Non-pigmented ciliary epithelial cell (primary cell): ENCODE measurements at places on chromosomes 4 and X.

- no peak for DNase-seq
These were observed 45.0 kb downstream of the APBB2 start for GRCh38 chr4:41169256-41169800.

DNA sequence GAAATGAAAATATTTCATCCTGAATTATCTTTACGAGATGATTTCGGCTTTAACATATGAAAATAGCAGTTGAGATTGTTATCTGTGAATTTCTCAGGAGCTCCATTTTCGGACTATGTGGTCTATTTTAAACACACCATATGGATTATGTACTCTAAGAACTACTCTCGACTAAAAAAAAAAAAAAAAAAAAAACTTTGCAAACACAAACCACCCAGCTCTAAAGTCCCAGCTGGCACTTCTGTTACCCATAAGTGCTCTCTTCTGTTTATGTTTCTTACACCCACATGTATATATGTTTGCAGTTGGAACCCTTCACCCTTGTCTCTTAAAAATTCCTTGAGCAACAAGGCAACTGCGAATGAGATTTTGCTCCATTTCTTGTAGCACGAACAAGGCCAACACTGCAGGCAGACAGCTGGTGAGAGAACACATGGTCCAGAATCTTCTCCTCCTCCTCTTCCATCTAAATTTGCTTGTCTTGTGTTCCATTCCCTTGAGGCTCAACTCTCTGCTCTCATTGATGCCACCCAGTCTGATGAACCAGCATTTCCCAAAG lies 172.7 kb upstream of the HCCS start:
- DNase-seq: no peak

DNA sequence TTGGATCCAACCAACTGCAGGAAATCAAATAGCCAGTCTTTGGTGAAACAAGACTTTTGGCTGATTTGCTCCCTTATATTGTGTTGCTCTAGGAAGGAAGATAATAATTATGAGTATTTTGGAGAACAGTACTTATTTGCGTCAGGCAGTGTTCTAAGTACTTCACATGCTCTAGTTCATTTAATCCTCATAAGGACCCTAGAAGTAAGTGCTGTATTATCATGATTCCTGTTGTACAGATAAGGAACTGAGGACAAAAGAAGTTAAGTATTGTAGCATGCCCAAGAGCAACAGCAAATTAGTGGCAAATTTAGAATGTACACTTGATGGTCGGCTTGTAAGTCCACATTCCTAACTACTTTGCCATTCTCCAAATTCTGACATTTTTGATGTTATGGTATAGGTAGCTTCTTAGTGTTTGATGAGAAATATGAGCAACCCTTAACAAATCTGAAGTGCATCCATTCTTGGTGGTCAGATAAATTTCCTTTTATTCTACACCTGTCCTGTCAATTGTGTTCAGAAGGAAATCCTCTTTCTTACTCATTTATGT lies 72.0 kb downstream of the SPRY1 start:
- no peak for DNase-seq

DNA sequence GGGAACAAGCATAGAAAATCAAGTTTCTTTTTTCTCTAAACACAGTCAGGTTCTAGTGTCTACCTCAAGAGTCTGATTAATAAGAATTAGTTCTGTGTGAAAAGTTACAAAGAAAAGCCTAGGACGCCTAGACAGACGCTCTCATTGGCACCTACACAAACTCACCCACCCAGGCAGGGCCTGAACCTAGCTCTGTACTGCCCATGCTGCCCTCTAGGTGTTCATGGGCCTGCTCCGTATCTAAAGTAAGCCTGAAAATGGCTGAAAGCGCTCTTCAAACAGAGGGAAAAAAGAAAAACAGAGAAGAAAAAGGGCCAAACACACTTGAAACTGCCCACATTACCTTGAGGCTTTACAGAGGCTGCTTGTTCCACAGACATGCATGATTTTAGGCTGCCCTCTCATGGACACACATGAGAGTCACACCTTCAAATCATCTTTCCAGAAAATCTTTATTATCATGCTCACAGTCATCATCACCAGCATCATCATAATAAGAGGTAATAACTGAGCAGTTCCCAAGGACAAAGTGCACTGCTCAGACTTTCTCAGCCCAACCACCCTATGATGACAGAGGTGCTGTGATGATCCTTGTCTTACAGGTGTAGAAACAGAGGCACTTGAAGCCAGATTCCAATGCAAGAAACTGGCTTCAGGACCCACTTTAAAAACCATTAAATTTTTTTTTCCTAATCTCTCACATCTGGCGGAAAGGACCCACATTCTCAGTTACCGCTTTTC lies 49.6 kb downstream of the MAP7D2 start:
- DNase-seq: no peak

DNA sequence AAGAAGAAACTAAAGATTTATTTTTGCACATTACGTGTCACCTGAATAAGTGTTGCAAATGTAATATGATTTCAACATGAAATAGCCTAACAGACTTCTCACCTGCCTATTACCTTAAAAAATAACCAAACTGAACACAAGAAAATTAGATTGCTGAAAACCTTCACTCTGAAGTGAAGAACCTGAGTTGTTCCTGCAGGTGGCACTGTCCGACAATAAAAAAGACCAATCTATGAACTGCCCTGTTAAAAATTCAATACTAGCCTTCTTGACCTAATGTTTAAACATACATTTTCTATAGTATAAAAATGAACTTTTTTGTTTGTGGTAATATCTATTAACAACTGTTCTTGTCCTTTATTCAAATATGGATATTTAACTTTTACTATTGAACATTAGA lies 69.2 kb upstream of the PNPLA4 start:
- no peak for DNase-seq

DNA sequence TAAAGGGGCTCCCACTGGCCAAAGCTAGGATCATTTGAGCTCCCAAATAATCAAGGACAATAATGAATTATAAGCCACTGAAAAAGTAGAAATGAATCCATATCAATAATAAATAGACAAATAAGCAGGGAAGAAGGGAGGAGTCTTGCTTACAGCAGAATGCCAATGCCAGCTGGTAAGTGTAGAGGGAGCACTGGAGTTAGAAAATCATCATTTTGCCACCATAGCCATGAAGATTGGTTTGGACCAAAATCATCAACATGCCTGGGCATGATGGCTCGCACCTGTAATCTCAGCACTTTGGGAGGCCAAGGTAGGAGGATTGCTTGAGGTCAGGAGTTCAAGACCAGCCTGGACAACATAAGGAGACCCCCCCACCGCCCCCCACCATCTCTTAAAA lies 20.4 kb upstream of the SH3KBP1 start:
- DNase-seq: no peak

GRCh38 chr4:73221734-73222133 lies 36.9 kb downstream of the ANKRD17 start:
- DNase-seq: no peak

GRCh38 chr4:93814722-93815121 lies 13.8 kb upstream of the ATOH1 start:
- no peak for DNase-seq
